ENCODE measurements at places on chromosomes 1 and 21.

GRCh38 chr21:29385934-29386520 is 87.3 kb downstream of the BACH1 start:
- no peak for DNase-seq

GRCh38 chr1:209839875-209840546 is 12.2 kb downstream of the UTP25 start:
- DNase-seq = no peak

DNA sequence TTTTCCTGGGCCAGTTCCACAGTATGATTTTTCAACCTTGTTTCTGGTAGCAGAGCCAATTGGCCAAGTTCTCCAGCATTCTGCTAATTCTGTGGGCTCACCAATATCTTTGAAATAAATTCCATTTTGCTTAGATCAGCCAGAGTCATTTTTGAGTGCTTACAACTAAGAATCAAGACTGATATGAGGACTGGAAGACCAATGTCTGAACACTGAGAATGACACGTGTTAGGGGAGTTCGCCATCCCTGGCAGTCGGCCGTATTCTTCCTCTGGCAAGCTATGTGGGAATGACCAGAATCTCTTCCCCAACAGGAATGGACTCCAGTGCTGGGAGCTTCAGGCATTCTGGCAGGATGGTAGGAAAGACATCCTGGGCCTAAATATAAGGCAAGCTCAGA is 4.9 kb upstream of the TENT5C start:
- no peak for DNase-seq

DNA sequence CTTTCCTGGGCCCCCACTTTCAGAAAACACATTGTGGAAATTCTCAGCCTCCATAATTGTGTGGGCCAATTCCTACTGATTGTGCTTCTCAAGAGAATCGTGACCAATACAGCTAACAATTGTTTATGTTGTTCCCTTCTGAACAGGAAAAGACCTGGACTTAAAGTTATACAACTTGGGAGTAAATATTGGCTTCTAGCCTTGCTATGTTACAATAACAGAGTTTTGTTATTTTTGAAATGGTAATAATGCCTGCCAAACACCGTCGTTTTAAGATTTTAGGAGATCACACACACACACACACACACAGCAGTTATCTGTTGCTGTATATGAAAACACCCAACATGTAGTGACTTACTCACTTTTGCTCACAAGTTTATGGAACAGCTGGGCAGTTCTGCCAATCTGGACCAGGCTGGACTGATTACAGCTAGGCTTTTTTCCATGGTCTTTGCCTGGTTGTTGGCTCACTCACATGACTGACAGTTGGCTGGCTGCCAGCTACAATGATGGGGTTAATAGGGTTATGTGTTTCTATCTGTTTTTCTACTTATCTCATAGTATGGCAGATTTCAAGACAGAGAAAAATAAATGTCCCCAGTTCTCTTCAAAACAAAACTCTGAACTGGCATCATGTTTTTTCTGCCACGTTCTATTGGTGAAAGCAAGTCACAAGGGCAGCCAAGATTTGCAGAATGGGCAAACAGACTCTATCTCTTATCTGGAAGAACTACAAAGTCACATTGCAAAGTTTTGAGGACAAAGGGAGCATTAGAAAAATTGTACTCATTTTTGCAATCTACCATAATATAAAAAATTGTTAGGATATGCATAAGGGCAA is 447.5 kb downstream of the NEGR1 start:
- no peak for DNase-seq

- DNase-seq = no peak
These were observed 53.3 kb upstream of the SEC16B start for GRCh38 chr1:178023181-178023618.

GRCh38 chr1:62954758-62955157 is 170.8 kb downstream of the ATG4C start:
- DNase-seq = no peak

DNA sequence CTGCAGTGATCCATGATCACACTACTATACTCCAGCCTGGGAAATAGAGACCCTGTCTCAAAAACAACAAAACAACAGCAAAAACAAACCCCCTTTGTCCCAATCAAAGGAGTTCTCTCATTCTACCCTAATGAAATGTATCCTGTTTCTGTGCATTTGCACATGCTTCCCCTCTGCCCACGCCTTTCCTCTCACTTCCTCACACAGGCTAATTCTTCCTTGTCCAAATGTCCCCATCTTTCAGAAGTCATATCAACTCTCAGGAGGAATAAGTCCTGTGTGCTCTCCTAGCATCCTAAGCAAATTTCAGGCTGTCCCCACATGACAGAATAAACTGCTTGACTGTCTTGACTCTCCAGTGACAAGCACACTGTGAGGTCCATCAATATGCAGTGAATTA is 8.1 kb upstream of the ATP1B1 start:
- no peak for DNase-seq

DNA sequence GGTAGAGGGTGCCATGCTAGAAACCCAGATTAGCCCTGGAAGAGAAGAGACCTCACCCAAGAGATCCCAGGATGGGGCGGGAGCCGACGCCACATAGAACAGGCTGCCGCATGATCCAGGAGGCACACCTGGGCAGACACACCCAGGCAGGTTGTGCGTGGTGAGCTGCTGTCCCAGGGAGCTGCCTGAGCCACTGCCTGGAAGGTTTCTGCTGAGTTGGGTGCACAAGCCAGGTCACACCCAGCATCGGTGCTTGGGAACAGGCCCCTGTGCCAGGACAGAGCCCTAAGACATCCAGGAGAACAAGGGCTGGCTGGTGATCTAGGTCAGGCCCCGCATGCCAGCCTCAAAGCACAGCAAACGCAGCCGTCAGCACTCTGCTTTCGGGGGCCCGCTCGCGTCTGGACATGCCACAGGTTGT is 40.2 kb downstream of the CTNNBIP1 start:
- no peak for DNase-seq

DNA sequence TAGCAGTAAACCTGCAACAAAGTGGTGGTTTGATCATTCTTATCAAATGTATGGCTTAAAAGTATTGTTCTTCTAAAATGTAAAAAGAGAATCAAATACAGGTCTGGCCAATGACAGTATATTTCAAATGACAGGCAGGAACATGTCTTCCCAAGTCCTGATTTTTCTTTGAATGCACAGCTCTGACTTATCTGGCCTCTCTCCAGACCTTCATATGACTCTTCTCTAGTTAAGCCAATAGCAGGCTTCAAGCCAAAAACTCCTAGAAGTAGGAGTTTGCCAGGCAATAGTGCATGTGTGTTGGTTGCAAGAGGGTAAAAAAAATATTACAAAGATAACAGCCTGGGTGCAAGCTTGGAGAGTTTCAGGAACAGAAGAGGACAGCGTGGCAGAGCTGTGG is 345.5 kb downstream of the SMYD3 start:
- DNase-seq = no peak

DNA sequence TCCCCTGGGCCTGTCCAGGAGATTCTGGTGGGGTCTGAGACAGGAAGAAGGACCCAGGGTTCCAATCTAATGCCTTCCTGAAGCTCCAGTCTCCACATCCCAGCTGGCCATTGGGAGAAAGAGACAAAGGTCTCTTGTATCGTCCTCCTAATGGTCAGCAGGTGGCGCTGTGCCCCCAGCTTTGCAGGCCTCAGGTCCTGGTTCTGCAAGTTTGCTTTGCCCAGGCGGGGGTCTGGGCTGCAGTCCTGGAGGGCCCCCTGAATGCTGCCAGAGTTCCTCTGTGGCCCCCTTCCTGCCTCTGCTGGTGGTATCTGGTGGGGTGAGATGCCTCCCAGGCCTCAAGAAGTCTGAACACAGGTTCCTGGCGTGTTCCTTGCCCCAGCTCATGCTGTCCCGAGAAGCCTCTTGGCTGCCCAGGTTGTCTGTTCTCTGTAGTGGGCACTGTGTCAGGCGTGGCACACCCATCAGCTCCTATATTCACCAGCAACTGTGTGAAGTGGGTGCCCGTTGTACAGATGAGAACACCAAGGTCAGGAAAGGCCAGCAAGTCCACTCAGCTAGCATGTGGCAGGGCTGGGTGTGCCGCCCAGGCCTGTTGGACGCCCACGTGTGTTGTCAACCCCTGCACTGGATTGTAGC is 33.8 kb upstream of the CSF3R start:
- peak; percentile 29 for DNase-seq

DNA sequence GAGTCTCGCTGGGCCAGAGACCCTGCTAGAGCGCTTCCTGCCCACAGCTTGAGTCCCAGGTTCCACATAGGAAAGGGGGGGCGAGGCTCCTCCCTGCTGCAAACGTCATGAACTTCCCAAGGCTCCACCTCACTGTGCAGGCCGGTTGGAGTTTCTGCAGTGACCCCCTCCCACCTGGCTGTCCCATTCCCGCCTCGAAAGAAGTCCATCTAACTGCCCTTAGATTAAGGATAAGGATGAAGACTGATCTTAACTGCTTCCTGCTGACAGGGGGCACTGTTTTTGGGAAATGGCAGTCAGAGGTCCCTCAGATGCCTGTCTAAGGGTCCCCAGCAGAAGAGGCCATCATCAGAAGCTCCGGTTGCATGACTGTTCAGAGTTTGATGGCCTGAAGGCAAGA is 62.7 kb downstream of the STUM start:
- DNase-seq = no peak

- peak; percentile 76 for DNase-seq
These were observed 20.3 kb downstream of the NEK2 start for GRCh38 chr1:211654838-211655787.

GRCh38 chr1:206511362-206512057 is 4.2 kb downstream of the RASSF5 start:
- DNase-seq = no peak

- no peak for DNase-seq
These were observed 6.4 kb downstream of the TTC22 start for GRCh38 chr1:54794451-54795355.

DNA sequence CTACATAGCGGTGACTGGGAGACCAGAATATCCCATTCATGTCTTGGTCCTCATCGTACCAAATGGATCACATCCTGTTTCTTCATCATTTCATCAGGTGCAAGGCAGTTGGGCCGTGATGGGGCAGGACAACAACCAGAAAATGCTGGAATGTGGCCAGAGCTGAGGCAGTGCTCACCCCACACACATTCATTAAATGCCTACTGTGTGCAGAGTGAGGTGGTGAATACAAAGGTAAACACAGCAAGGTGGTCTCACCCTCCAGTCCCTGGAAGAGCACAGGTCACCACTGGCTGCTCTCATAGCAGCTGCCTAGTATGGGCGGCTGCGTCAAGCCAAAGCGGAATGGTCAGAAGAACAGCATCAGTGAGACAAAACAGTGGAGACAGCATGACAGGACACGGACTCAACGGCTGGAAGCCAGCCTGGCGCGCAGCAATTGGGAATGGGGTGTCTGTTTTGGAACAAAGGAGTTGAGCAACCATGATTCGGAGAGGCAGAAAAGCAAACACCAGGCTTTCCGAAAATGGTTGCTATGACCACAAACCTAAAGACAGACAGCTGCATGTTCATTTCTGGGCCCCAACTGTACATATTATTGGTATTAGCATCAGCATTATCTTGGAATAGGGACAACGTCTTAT is 5.6 kb upstream of the ADAMTSL4 start:
- no peak for DNase-seq

GRCh38 chr1:2646837-2647236 is 14.0 kb upstream of the MMEL1 start:
- no peak for DNase-seq

DNA sequence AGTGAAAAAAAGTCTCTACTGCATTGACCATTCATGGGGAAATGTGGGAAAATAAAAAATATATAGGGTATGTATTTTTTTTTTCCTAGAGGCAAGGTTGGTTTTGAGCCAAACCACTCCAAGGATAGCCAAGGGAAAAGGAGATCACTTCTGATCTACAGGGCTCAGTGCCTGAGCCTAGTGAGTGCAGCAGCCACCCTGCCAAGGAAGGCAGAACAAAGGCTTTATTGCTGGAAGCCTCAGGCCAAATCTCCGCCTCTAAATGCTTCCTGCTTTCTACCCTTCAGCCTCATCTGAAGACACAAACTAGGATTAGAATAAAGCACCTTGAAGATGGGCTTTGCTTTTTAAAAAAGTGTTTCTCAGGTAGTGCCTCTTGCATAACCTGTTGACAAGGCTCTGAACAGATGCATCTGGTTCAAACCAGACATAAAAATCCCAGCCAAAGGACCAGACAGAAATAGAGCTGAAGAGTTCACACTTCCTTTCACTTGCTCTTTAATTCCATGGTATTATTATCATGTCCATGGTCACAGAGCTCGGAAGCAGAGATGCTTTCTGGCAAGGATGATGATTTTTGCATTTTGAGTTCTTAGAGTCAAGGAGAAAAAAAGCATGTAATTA is 10.5 kb downstream of the C1orf115 start:
- DNase-seq = no peak

All from stimulated activated CD4-positive, alpha-beta T cell treated with anti-CD3 and anti-CD28 coated beads, Interleukin-1b, Interleukin-23, amount 100 ng/mL, for 4 hours (primary cell).